ENCODE measurements at places on chromosomes 4 and X.

DNA sequence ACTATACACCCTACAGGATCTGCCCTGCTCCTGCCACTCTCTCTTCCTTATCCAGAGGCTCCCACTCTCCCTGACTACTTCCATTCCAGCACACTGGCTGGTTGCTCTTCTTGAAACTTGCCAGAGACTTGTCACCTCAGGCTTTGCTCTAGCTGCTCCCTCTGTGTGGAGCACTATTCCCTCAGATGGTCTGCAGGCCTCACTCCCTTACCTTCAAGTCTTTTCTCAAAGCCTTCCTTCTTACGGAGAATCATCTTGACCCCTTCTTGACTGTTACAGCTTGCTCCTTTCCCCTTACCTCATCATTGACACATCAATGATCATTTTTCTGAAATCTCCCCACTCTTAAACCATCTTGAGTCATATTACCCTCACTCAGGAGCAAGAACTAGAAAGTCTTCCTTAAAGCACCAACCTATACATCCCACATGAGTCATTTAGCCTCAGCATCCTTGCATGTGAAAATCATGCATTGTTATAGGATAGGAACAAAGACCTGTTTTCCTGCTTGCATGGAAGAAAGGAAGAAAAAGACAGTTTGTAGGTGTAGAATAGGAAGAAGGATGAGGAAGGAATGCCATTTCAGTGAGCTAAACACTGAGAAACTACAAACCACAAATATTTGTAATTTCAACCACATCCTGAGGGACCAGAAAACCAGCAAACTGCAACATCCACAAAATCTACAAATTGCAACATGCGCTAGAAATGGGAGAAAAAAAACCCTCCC lies 55.7 kb downstream of the ANTXR2 start:
- H3K36me3 ChIP-seq = peaks cover 2% of the 10 kb centered on the region
- no peaks in the 10 kb centered on the region for H3K4me1 ChIP-seq
- DNase-seq = no peak
- no peak overlapping the region for H3K27ac ChIP-seq

DNA sequence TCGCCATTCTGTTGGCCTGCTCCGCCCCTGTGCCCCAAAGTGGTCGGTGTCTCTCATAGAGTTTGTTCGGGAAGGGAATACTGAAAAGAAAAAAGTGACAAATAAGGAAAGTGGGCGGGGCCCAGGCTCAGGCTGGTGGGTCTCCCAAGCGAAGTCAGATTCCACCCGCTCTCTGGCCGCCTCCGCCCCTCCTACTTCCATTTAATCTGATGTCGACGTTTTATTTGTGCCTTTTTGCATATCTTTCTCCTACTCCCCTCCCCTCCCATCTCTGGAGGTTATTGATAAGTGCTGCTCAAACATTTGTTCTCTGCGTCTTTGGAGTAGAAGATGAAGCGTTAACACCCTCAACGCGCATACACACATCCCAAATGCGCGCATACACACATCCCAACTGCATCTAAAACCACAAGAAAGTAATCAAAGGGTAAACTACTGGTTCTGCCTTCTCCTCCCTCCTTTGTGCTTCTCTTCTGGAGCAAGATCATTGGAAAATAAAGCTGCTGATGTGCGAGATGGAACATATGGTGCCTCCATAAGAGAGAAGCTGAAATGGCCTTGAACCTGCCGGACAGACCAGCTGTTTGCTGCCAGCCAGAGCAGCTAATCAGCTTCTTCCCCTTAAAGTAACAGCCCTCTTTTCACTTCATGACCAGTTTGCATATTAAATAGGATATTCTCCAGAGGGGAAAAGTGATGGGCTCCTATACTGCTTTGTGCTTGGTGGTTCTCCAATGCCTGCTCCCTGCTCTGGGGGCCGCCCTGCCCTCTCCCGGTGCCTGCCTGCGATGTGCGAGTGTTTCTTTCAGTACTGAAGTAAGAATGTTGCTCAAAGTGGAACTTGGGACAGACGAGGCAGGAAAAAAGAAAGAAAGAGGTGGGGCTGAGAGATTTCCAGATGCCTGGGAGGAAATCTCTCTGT lies 3.1 kb downstream of the MAMLD1 start:
- no peaks in the 10 kb centered on the region for H3K4me1 ChIP-seq
- no peaks in the 10 kb centered on the region for H3K27me3 ChIP-seq
- DNase-seq = peak; percentile 83
- H3K36me3 ChIP-seq = no peaks in the 10 kb centered on the region

GRCh38 chrX:40291553-40291952 lies 193.8 kb upstream of the BCOR start:
- DNase-seq = no peak
- H3K4me1 ChIP-seq = no peaks in the 10 kb centered on the region
- no peak overlapping the region for H3K4me3 ChIP-seq
- no peaks in the 10 kb centered on the region for H3K36me3 ChIP-seq
- H3K27me3 ChIP-seq = no peaks in the 10 kb centered on the region

GRCh38 chr4:186602978-186603377 lies 47.6 kb upstream of the MTNR1A start:
- DNase-seq = no peak
- H3K27ac ChIP-seq = no peak overlapping the region
- no peak overlapping the region for H3K4me3 ChIP-seq

- H3K27me3 ChIP-seq = no peaks in the 10 kb centered on the region
- H3K36me3 ChIP-seq = no peaks in the 10 kb centered on the region
- H3K27ac ChIP-seq = no peak overlapping the region
- no peak overlapping the region for H3K4me3 ChIP-seq
- no peak for DNase-seq
Observed at GRCh38 chr4:144411700-144412099, 234.3 kb upstream of the HHIP start.

- H3K27me3 ChIP-seq = no peaks in the 10 kb centered on the region
- no peaks in the 10 kb centered on the region for H3K36me3 ChIP-seq
- no peak overlapping the region for H3K27ac ChIP-seq
- H3K4me1 ChIP-seq = no peaks in the 10 kb centered on the region
- DNase-seq = no peak
Observed at GRCh38 chr4:184790826-184791225, 34.9 kb downstream of the ACSL1 start.

GRCh38 chrX:40392599-40392998 lies 188.2 kb upstream of the ATP6AP2 start:
- no peaks in the 10 kb centered on the region for H3K36me3 ChIP-seq
- H3K27me3 ChIP-seq = no peaks in the 10 kb centered on the region
- no peak overlapping the region for H3K27ac ChIP-seq
- H3K4me1 ChIP-seq = no peaks in the 10 kb centered on the region
- no peak for DNase-seq
- no peak overlapping the region for H3K4me3 ChIP-seq

- H3K27me3 ChIP-seq = no peaks in the 10 kb centered on the region
- H3K4me3 ChIP-seq = no peak overlapping the region
- H3K36me3 ChIP-seq = no peaks in the 10 kb centered on the region
- no peak for DNase-seq
Observed at GRCh38 chr4:175444512-175444911, 367.6 kb downstream of the GPM6A start.

DNA sequence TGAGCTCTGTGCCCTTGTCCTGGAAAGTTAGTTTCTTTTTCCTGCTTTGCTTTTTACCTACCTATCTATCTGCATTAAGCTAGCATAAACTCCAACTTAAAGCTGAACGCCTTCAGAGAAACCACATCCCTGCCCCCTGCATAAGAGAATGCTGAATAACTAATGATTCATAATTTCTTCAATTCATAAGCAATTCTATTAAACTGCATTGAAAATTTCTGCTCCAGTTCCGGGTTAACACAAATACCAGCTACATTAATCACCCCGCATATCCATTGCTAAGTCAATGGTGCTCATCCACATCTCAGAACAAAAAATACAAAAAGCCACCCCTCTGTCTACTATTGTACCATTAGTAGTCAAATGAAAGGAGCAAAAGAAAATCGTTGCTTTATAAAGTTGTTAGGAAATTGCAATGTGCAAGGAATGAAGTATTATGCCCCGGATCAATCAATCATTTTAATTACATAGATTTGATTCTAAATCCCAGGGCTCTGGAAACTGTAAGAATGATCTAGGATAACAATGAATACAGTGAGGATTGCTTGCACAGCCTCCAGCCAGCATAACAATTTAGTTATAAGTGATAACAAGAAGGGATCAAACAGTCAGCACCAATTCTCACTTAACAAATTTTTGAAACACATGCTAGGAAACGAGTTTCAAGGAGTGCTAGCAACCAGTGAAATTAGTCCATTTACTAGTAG lies 106.8 kb downstream of the ELOVL6 start:
- no peak overlapping the region for H3K4me3 ChIP-seq
- no peaks in the 10 kb centered on the region for H3K27me3 ChIP-seq
- peaks cover 3% of the 10 kb centered on the region for H3K4me1 ChIP-seq
- no peak overlapping the region for H3K27ac ChIP-seq

DNA sequence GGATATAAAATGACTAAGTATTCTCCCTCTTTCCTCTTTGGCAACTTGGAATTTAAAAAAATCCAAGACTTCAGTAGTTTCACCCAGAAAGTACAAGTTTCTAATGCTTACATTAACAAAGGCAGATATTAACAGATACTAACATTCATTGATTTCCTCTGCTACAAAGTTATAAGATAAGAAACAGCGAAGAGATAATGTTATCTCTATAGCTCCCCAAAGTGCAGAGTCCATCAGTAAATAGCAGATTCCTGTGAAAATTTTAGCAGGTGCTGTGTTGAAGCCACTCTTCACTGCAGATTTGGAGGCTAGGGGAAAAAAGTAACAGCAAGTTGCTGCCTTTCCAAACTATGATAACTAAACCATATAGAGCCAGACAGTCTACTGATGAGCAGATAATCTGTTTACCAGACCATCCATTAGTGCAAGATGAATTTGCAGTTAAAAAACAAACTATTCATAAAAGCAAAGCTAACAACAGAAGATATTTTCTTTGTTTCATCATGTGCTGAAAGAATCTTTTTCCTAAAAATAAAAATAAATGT lies 3.3 kb upstream of the CAMK2D start:
- H3K27me3 ChIP-seq = no peaks in the 10 kb centered on the region
- no peaks in the 10 kb centered on the region for H3K36me3 ChIP-seq
- no peak overlapping the region for H3K4me3 ChIP-seq
- H3K4me1 ChIP-seq = no peaks in the 10 kb centered on the region
- DNase-seq = no peak

DNA sequence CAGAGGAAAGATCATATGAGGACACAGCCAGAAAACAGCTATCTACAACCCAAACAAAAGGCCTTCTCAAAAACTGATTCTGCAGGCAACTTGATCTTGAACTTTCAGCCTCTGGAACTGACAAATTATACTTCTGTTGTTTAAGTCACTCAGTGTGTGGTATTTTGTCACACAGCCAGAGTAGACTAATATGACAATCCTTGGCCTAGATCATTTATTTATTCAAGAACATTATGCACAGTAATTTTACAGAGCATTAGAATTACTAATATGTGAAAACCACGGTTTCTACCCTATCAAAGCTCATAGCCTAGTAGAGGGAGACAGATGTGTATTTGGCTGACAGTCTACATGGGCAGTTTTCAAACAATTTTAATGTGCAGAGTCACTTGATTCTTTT lies 167.8 kb upstream of the PCDH18 start:
- no peak overlapping the region for H3K4me3 ChIP-seq
- no peaks in the 10 kb centered on the region for H3K4me1 ChIP-seq
- no peaks in the 10 kb centered on the region for H3K36me3 ChIP-seq
- H3K27ac ChIP-seq = no peak overlapping the region
- H3K27me3 ChIP-seq = no peaks in the 10 kb centered on the region

DNA sequence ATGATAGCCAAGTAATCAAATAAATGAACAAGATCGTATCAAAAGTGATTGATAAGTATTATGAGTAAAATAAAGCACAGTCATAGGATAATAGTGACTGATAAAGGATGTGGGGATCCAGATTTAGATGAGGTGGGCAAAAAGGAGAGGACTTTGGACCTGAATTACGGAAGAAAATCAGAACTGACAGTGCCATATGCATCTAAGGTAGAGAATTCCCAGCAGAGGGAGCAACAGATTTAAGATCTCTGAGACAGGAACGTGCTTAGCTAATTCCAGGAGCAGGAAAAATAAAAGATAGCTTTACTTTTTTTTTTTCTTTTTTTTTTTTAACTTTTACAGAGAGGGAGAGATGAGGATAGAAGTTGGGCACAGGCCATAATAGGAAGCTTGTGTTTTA lies 189.9 kb downstream of the NWD2 start:
- no peaks in the 10 kb centered on the region for H3K4me1 ChIP-seq
- no peak overlapping the region for H3K27ac ChIP-seq

- no peak overlapping the region for H3K27ac ChIP-seq
- H3K4me3 ChIP-seq = no peak overlapping the region
- no peaks in the 10 kb centered on the region for H3K27me3 ChIP-seq
- H3K36me3 ChIP-seq = no peaks in the 10 kb centered on the region
Observed at GRCh38 chr4:165766018-165766417, 107.0 kb upstream of the TLL1 start.

DNA sequence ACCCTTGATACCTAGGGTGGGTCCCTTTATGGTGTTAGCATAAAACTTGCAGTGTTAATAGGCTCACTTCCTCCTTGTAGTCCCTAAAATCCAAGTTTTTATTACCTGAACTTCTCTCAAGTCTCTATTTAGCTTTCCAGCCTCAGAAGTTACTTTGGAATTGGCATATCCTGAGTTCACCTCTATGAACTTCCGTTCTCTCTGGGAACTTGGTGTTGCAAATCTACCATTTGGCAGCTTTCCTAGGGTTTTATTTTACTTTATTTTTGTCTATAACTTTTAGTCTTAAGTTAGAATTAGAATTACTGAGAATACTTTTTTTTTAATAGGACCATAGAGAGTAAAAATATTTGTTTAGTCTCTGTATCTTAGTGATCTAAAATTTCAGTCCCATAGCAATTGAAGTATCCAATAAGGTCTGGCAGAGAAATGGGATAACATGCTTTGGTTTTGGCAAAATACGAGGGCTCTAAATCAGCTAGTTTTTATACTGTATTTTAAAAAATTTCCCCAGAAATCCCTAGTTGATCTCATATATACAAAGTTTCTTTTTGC lies 30.3 kb upstream of the NAF1 start:
- H3K4me3 ChIP-seq = no peak overlapping the region
- H3K27ac ChIP-seq = no peak overlapping the region
- H3K36me3 ChIP-seq = no peaks in the 10 kb centered on the region
- no peaks in the 10 kb centered on the region for H3K27me3 ChIP-seq

DNA sequence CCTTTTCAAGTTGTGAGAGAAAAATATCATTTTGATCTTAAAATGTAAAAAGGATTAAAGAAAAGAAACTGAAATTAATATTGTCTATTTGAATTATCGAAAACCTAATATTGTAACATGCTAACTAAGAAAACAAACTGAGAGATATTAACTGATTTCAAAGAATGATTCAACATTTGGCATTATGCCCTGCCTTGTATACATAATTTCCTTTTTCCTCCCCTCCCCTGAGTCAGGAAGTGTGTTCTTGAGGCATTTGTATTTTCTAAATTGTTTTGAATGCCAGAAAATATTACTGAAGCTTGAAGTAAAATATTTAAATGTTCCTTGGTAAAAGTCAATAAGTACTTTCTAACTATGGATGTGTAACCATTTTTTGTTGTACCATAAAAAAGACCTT lies 49.4 kb downstream of the RPS6KA3 start:
- no peak for DNase-seq
- H3K4me3 ChIP-seq = no peak overlapping the region
- no peak overlapping the region for H3K27ac ChIP-seq
- no peaks in the 10 kb centered on the region for H3K27me3 ChIP-seq

Data from aorta (tissue), 5 donors.